ENCODE measurements at places on chromosomes 3 and 15. TPM values are rescaled to one million over a fixed set of nuclear protein-coding genes. Genes with fewer than 3 reads are reported as not detected.

The ISLR2 gene
- total RNA-seq: not detected

The GPR15 gene
- 42.2 TPM for total RNA-seq

The GCNT3 gene
- total RNA-seq: not detected

The RAB7A gene
- 240 TPM for total RNA-seq

The OSTN gene
- total RNA-seq: not detected

The IL16 gene
- total RNA-seq: 199 TPM

The SKOR1 gene
- 0.18 TPM for total RNA-seq

The PROS1 gene
- 0.80 TPM for total RNA-seq

The ATP10A gene
- 60.2 TPM for total RNA-seq

The COLQ gene
- 3.9 TPM for total RNA-seq

The OR4F15 gene
- not detected for total RNA-seq

The CILP gene
- total RNA-seq: 0.07 TPM

The PARP16 gene
- 15.2 TPM for total RNA-seq

The TRIM42 gene
- not detected for total RNA-seq

The CFAP161 gene
- not detected for total RNA-seq

The MORC1 gene
- not detected for total RNA-seq

The MYLK gene
- 0.30 TPM for total RNA-seq

The PPP1R14D gene
- not detected for total RNA-seq

The ACP3 gene
- total RNA-seq: not detected

The ALPK3 gene
- 0.30 TPM for total RNA-seq

The WDR93 gene
- not detected for total RNA-seq

The ARL8B gene
- total RNA-seq: 41.9 TPM

The DPPA2 gene
- total RNA-seq: not detected

The COL8A1 gene
- total RNA-seq: not detected

The MB21D2 gene
- 5.5 TPM for total RNA-seq

The SMAD6 gene
- total RNA-seq: 0.43 TPM

The LRRC34 gene
- total RNA-seq: 5.1 TPM

The SNTN gene
- total RNA-seq: not detected

The SMCO1 gene
- total RNA-seq: not detected

The C3orf85 gene
- not detected for total RNA-seq

The CCDC191 gene
- 3.0 TPM for total RNA-seq

The DZIP3 gene
- total RNA-seq: 9.6 TPM

The NMB gene
- 4.3 TPM for total RNA-seq

The RPL39L gene
- 19.7 TPM for total RNA-seq

The GOLGA8S gene
- total RNA-seq: 0.80 TPM

The PRSS50 gene
- total RNA-seq: not detected

The ASB14 gene
- total RNA-seq: not detected

The LDHAL6B gene
- total RNA-seq: not detected

The TMEM108 gene
- not detected for total RNA-seq

The RASGRF1 gene
- not detected for total RNA-seq

The AADACL2 gene
- not detected for total RNA-seq

The AVEN gene
- 15.9 TPM for total RNA-seq

The RASL12 gene
- total RNA-seq: not detected

The GASK1A gene
- total RNA-seq: 0.09 TPM

The SLC27A2 gene
- total RNA-seq: 30.0 TPM

Measured in T-helper 2 cell treated with Interferon-gamma antibody and Interleukin-4, amounts not matched to agents 100 ng/mL and 5 ng/mL, for 36 hours (primary cell).